ENCODE measurements at places on chromosomes 7 and 10.
A peak's percentile ranks its signal among the peaks of the same experiment; 100 is the strongest.

- DNase-seq: no peak
Observed at GRCh38 chr7:11078247-11078834, 104.7 kb downstream of the PHF14 start.

DNA sequence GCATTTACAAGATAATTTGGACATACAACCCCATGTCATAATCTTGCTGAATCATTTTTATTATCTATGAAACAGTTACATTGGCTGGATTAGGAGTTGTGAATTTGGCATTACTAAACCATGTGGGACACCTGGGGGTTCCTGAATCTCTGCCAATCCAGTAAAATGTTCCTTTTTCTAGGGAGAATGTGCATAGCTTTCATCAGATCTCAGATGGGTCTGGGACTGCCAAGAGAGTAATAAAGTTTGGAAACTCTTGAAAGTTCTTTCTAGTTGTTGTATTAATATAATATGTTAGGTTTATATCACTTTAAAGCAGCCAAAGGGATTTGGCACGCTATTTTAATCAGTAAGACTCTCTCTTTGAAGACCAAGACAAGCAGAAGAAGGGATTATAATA, 62.7 kb downstream of the SEMA3E start:
- DNase-seq: no peak

- peak; percentile 22 for DNase-seq
Observed at GRCh38 chr7:7424151-7424873, 111.4 kb downstream of the COL28A1 start.

GRCh38 chr10:73054286-73054685, 42.4 kb downstream of the P4HA1 start:
- DNase-seq: no peak

- DNase-seq: no peak
Observed at GRCh38 chr7:155371331-155371883, 73.7 kb downstream of the INSIG1 start.

GRCh38 chr7:114392686-114393085, 21.9 kb upstream of the FOXP2 start:
- no peak for DNase-seq

DNA sequence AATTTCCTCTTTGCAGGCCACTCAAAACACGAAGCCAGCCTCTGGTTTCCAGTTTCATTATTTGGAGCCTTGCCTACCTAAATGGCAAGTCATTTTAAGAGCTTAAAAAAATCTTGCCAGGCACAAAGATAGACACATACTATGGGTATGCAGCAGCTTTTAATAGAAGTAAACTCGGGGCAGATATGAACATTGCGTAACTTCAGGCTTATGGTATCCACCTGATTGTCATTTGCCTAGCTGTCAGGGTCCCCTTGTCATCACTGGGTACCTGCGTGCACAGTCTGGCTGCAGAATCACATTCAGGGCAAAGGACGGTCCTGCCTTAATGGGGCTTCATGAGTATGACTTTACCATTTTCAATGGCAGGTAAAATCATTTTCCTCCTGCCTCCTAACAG, 466.1 kb upstream of the NRP1 start:
- no peak for DNase-seq

DNA sequence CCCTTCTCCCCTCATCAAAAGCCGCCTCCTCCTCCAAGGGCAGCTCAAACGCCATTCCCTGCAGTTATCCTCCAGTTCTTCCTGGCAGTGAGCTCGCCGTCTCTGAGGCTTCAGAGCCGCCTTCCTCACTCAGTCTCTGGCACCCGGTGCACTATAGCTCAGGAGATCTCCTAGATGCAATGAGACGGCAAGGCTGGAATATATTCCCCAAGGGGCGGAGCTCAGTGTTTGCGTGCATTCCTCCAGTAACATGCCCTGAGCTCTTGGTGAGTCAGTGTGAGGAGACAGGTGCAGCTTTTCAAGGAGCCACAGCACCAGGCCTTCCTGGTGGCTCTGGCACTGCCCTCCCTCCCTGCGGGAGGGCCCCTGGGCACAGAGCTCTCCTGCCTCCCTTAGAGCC, 512.6 kb upstream of the FOXK1 start:
- no peak for DNase-seq

DNA sequence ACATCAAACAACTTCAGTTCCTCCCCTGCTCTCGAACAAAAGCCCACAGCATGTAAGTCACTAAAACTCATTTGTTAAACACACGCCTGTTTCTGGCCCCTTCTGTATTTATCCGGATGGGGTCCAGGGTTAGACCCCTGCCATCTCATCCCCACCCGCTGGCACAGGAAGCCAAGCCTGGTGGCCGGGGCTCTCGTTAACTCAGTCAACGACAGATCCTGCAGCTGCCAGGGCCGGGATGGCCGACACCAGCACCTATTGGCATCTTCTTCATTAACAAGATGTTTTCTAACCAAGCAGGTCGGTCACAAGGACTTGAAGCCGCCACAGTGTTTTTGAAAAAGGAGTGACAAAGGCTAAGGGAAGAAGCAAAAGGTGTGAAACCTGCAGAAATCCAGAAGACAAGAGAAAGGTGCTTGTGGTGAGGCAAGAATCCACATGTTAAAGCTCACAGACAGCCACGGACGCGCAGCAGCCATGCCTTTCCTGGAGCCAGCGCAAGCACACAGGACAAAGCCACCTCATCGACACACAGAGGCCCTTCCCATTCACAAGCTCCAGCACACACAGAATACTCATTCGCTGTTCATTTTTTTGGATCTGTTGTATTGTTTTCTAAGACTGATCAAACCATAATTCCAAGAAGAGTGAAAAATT, 202.7 kb downstream of the DIP2C start:
- DNase-seq: no peak

DNA sequence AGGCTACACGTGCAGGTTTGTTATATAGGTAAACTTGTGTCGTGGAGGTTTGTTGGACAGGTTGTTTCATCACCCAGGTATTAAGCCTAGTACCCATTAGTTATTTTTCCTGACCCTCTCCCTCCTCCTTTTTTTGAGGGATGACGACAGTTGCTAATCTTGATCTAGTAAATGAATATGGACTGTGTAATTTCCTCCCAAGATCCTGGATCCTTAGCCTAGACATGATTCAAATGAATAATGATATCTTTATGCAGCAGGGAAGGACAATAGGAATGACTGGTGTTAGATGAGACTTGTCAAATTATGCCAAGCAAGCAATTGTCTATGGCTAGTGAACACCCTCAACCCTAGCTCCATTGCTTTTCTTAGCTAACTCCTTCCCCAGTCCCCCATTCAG, 156.2 kb downstream of the PLPP4 start:
- no peak for DNase-seq

DNA sequence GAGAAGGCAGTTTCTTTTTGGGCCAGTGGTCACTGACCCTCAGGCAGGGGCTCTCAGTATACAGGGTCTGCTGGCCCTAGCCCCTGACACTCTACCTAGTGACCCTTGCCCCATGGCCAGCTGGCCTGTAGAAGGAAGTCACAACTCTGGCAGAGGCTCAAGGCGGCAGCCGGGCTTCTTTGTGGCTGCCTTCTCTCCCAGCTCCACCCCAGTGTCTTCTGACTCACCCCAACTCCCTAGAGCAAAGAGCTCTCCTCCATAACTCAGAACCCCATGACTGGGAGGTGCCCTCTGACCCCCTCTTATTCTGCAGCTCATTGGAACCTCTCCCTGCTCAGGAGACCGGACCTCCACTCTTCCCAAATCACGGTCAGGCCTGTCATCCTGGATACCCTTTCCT, 358.2 kb downstream of the FGFR2 start:
- no peak for DNase-seq

DNA sequence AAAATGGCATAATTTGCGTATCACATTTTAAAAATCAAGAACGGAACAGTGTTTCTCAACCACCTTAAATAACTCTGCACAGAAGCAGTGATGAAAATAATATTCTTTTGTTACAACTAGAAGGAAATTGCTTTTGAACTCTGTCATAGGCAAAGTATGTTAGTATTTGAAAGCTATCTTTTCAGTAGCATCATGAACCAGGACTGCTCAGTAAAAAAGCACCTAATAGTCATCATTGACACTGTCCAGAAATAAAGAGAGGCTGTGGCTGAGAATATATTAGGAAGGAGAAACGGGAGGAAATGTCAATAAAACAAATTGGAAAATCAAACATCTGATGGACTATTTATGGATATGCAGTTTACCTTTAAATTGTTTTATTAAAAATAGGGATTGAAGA, 237.2 kb upstream of the AKR1E2 start:
- no peak for DNase-seq

GRCh38 chr10:105952153-105952552, 1212.4 kb downstream of the SORCS1 start:
- DNase-seq: no peak

DNA sequence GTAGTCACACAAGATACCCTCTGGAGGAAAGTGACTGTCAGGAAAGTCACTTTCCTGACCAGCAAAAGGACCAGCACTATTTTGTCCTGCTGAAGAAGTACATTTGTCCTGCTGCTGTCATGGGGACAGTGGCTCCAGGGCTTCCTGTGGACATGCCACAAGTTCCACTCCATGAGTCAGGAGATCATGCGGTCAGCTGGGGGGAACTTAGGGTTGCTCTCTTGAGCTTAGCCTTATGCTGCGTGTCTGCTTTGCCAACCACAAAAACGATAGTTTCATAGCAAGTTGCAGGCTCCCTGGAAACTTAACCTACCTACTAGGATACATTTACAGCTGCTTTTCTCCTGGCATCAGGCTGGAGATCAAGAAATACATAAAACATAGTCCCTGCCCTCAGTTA, 19.8 kb upstream of the ALOX5 start:
- no peak for DNase-seq

GRCh38 chr10:95451568-95452524, 109.3 kb downstream of the SORBS1 start:
- DNase-seq: no peak

DNA sequence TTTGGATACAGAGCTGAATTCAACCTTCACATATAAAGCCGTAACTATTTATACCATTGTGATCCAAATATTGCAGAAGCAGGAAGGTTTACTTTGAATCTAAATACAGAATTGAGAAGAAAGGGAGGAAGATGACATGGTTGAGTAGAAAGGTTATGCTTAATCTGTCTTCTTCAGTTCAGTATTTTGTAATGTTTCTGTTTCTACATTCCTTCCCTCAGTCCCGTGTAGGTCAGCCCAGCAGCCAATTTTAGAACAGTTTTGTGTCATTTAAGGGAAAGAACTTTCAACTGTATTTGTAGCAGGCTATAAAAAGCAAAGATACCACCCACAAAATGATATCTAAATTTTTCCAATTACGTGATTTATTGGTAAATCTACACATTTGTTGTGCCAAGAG, 97.4 kb downstream of the CPED1 start:
- DNase-seq: no peak

GRCh38 chr7:503575-504111, 16.0 kb downstream of the PDGFA start:
- no peak for DNase-seq

DNA sequence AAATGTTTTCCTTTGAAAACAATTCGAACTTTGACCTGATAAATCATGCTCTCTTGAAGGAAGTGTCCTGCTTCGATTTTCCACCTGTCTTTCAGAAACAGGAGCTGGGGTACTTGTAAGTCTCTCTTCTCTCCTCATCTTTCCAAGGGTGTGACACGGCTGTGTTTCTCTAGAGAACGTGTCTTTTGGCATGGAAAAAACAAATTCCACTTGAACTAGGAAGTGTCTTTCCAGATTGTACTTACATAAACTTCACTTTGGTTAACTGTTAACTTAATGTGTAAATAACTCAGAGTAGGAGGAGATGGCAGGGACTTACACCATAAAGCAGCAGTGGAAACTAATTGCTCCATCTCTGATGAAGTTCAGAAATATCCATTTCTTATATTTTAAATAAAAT, 4.2 kb upstream of the CALCR start:
- no peak for DNase-seq

All from stimulated activated CD4-positive, alpha-beta T cell treated with anti-CD3 and anti-CD28 coated beads, Interleukin-12 subunit alpha, Interleukin-12 subunit beta, amount 100 ng/mL, for 24 hours (primary cell).